ENCODE measurements at places on chromosomes 6 and 20.

DNA sequence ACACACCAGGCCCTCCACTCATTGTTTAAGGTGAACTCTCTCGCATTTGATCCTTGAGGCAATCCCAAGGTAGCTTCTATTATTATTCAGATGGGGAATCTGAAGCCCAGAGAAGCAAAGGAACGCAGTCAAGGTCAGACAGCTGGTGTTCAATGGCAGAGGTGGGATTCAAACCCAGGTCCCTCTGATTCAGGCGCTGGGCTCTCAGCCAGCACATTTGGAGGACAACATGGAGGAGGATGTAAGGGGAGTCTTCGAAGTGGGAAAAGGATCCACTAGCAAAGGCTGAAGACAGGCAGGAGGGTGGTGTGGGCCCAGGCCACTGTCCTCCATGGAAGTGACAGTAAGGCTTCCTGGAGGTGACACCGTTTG, 13.9 kb upstream of the TTPAL start:
- no peak for DNase-seq

- DNase-seq, result no peak
Measured at GRCh38 chr20:5181958-5182357, 55.1 kb downstream of the CDS2 start.

GRCh38 chr20:62294516-62294915, 8.3 kb upstream of the ADRM1 start:
- no peak for DNase-seq

GRCh38 chr6:157667211-157668008, 155.6 kb upstream of the SNX9 start:
- DNase-seq, result peak; percentile 57

GRCh38 chr6:115001731-115002350, 659.0 kb upstream of the HS3ST5 start:
- DNase-seq, result no peak

- no peak for DNase-seq
Measured at GRCh38 chr6:143872201-143872600, 7.9 kb downstream of the ZC2HC1B start.

DNA sequence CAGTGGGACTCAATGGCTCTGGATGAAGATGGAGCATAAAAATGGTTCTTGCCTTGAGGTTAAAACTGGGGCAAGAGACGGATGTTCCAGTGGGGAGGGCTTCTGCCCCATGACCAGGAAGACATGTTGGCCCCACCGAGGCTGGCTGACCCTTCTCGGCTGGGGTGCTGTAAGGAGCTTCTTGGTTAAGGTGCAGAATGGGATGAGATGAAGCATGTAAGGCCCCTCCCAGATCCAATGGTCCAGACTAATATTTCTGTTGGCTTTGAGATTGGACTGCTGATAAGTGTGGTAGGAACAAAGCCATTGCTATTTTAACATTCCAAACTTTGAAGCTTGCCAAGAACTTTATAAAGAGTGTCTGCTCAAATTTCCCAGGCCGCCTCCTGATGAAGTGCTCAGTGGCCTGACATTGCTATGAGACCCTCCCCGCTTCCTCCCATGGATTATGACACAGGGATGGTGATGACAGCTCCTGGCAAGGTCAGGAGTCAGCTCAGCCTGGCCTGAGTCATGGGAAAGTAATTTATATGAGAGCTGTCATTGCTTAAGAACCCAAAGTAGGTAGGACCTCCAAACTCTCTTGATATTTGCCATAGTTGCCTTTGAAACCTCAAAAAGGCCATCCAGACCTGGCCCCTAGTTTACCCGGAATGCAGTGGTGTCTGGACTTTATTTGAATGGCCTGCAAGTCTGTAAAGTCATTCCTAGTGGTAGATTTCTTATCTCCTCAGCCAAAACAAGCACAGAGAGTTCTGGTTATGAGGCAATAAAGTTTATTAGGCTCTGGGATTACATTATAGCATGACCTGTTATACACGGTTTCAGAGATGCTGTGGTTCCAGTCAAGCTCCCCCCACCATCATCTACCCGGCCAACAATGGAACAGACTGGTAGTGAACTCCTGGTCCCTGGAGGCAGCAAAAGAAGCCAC, 55.2 kb downstream of the TGM2 start:
- peak; percentile 90 for DNase-seq

GRCh38 chr20:41551011-41551705, 67.0 kb downstream of the CHD6 start:
- DNase-seq, result no peak

DNA sequence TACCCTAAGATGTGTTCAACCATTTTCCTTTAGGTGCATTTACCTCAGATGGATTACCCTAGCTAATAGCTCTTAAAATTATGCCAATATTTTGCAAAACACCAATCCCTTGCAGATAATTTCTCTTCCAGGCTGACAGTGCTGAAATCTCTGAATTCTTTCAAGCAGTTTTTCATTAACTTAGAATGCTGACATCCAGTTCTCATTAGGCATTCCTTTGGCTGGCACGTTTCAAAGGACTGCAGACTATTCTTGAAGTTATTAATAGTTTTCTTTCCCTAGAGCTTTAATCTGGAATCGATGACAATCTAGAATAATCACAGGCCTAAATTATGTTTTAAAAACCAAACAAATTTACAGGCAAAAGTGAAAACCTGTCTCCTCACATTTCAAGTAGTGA, 68.3 kb downstream of the SMLR1 start:
- DNase-seq, result no peak

GRCh38 chr6:52566853-52567279, 10.0 kb downstream of the TRAM2 start:
- DNase-seq, result no peak
